NCI-H2171 treated with DMSO at 0.1 percent for 48 hours (cell line): ENCODE measurements at places on chromosomes 6 and 20.

- DNase-seq: no peak
Observed at GRCh38 chr20:50727792-50728485, 3.4 kb upstream of the PARD6B start.

- no peak for DNase-seq
Observed at GRCh38 chr20:46118481-46119020, 437 bp downstream of the CD40 start.

DNA sequence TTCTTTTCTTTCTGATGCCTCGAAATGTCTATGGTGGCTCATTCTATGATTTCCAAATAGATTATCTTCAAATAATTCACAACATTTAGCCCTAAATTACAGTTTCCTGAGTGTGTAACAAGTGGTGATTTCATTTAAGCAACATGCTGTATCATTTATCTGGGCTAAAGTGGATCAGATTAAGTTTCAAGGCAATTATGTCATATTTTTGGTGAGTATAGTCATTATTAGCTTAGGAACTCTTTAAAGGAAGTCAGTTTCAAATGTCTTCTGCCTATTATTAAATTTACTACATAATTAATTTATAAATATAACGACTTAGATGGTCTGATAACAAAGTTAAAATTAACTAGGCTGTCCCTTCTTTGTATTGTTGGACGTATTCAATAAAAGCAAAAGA is 847.9 kb upstream of the FLRT3 start:
- no peak for DNase-seq

- no peak for DNase-seq
Observed at GRCh38 chr6:136641166-136641565, 90.9 kb upstream of the MAP7 start.

- DNase-seq: no peak
Observed at GRCh38 chr6:133456439-133456838, 215.3 kb downstream of the EYA4 start.

DNA sequence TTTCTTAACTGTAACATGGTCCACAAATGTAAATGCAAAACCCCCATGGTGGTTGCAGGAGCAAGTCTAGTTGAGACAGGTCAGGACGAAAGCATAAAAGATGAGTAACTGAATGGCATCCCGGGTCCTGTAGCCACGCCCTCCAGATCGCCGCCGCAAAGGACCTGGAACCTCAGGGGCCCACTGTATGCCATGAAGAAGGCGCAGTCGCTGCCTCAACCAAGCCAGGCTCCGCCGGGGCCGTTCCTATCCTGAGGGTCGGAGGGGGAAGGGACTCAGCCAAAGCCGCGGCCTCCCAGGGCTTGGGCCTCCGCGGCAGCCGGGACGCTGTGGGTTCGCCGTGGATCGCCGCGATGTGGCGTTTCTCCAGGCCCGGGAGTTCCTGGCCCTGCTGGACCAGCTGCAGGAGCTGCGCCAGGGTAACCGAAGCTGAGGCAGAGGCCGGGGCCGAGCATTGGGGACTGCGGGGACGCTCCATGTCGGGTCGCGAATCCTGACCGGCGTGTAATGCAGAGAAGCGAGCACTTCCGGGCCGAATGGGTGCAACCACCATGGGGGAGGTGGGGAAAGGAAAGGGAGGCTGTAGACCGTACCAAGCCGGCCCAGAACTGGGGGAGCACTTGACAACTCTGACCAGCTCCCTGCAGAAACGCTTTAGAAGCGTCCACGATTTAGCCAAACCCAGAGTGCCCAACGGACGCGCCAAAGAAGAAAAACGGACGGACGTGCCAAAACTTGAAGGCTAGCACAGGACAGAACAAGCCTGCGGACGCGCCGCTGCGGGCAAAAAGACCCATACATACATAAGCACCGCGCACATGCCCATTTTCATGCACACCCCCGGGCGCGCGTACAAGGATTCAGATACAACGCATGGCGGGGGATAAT is 11.1 kb downstream of the RPL7L1 start:
- DNase-seq: peak; percentile 84

- no peak for DNase-seq
Observed at GRCh38 chr6:12356983-12357972, 67.1 kb downstream of the EDN1 start.

- DNase-seq: no peak
Observed at GRCh38 chr6:138981416-138981815, 6.6 kb downstream of the REPS1 start.

DNA sequence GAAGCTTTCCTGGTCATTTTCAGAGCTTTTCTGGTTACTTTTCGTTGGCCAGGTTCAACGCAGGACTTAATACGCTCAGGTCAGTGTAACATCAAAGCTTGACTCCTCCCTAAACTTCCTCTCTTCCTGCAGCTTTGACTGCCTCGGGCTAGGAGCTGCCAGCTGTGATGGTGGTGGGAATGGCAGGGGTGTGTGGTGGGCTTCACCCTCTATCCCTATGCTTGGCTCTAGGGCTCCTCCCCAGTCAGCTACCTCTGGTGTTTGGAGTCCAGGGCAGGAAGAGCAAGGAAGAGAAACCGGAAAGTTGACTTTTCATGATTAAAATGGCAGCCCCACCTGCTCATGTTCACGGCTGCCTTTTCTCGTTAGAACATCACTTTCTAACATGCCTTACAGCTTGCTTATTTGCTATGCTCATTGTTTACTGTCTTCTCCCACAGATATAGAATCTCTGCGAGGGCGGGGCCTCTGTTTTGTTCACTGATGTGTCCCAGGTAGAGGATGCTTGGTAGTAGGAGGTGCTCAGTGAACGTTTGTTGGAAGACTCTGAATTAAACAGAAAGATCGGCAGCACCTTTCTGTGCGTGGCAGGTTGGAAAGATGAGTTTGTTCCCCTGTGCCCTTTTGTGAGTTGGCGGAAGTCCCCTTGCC is 16.1 kb upstream of the PPP1R14C start:
- no peak for DNase-seq

GRCh38 chr6:89007209-89008000 is 44.0 kb upstream of the RNGTT start:
- DNase-seq: no peak

DNA sequence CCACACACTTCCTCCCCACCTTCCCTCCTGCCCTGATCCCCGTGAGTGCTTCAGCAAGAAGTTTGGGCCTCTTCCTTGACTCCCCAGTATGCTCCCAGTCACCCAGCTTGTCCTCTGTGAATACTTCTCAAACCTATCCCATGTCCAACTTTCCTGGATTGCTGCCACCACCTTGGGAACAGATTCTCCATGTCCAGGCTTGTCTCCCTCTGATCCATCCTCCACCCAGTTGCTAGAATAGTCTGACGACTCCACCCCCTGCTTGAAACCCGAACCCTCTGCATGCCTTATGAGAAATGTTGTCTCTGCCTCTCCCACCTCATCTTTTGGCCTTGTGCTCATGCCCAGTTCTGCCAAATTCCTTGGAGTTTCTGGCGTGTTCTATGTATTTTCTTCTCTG is 108.0 kb downstream of the PPP1R14C start:
- peak; percentile 46 for DNase-seq

DNA sequence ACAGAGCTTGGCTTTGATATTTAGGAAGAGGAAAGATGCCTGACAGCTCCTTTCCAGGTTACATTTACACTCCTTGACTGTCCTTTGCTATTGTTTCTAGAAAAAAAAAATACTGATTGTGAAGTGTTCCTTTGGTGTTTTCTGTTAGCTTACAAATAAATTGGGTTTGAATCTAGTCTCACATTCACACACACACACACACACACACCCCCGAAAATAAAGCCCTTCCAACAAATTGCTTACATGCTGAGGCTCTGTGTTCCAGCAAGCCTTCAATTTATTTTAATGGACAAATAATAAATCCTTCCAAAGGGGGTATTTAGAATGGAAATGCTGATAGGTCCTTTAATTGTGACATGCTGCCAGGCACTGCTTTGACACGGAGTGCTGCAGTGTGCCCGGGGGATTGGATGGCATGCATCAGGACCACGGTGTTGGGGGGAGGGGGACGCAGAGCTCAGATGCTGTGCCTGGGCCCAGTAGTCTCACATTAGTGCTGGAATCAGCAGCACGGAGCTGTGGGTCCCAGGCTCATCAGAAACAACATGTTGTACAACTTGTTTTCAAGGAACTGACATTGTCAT is 199.9 kb downstream of the CD83 start:
- DNase-seq: no peak

DNA sequence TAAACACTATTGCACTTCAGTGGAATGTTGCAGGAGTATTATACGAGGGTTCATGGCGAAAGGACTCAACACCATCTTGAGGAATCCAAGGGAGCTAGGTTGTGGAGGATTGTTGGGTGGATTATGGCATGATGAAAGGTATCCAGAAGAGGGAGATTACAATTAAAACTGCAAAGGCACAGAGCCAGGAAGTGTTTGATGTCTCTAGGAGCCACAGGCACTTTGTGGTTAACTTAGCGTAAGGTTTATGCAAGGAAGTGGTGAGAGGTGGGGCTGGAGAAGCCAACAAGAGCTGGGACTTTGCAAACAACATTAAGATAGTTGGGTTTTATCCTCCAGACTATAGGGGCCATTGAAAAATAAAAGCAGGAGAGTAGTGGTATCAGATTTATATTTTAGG is 86.6 kb upstream of the TPD52L1 start:
- no peak for DNase-seq

DNA sequence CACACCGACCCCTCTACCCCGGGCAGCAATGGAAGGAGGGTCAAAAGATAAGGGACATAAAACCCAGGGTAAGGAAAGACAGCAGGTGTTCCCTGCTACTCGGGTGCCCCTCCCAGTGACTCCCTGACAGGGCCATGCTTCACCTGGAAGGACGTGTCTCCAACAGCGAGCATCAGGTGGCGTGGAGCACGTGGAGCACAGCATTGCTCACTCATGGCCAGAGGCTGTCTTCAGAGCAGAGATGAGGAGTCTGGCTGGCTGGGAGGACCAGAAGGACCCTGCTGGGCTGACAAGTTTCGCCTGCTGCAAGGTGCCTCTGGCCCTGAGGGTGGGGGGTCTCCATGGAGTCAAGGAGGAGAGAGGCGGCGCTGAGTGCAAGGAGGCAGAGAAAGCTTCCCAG is 15.3 kb upstream of the CDH22 start:
- DNase-seq: no peak

DNA sequence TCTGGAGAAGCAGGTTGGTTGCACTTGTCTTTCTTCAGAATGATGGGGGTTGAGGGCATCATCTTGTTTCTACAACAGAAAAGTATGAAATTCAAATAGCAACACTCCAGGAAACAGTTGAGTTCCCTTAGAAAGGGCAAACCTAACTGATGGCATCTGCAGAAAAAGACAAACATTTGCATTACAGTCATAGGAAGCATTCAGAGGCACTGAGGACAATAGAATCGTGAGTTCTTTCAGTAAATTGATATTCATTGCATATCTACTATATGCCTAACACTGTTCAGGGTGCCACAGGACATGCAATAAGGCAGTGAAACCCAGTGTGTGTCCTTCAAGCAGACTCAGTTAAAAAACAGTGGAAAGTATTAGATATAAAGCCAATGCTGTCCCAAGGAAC is 41.1 kb upstream of the OPN5 start:
- DNase-seq: no peak

- DNase-seq: peak; percentile 92
Observed at GRCh38 chr6:170243791-170244291, 47.0 kb downstream of the DLL1 start.

DNA sequence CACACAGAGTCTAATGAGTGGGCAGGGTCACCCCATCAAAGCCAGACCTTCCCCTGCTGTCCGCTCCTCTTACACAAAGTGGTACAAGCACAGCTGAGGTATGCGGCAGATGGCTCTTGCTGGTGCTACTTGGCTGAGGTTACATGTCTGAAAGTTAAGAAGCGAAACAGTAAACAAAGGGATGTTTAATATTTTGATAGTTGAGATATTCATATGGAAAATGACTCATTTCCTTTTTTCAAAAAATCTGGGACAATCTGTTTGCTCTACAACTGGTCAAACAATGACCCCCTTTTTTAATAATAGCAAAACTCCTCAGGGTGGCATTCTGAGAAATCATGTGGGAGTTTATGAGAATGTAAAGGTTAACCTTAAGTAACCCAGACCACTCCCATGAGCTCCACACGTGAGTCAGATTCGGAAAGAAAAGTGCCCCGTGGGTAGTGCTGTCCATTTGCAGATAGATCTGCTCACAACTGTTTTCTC is 245.3 kb downstream of the TBXT start:
- DNase-seq: no peak
